ENCODE measurements at places on chromosomes 13 and 19.

GRCh38 chr13:36453516-36453915, 21.2 kb downstream of the CCNA1 start:
- DNase-seq = peak; percentile 65

GRCh38 chr13:51067706-51068105, 43.4 kb downstream of the C13orf42 start:
- DNase-seq = no peak

- DNase-seq = no peak
These were observed 789.1 kb upstream of the SLITRK5 start for GRCh38 chr13:86882107-86882506.

DNA sequence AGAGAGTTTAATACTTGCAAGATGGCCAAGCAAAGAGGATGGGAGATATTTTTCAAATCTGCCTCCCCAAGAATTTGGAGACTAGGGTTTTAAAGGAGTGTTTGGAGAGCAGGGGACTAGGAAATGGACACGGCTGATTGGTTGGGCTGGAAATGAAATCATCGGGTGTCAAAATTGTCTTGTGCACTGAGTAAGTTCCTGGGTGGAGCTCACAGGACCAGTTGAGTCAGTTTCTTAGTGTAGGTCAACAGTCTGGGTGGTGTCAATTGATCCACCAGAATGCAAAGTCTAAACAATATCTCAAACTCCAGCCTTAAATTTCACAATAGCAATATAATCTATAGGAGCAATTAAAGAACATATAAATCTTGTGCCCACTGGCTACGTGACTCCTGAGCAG, 23.0 kb upstream of the CEACAM4 start:
- no peak for DNase-seq

DNA sequence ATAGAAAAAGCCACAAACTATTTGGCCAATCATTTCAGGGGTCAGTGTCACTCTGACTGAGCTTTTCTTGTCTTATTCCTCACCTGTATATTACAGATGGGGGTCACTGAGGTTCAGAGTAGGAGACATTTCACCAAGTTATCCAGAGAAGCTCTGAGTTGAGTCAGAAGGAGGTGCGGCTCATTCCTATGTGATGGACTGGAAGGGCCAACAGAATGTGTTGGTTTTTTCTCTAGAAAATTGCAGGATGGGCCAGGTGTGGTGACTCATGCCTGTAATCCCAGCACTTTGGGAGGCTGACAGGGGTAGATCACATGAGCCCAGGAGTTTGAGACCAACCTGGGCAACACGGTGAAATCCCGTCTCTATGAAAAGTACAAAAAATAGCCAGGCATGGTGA, 24.5 kb upstream of the ZNF83 start:
- no peak for DNase-seq

- DNase-seq = peak; percentile 64
These were observed 2.2 kb downstream of the FLT3LG start for GRCh38 chr19:49475995-49476880.

GRCh38 chr13:108962654-108963053, 333.2 kb downstream of the MYO16 start:
- DNase-seq = no peak

DNA sequence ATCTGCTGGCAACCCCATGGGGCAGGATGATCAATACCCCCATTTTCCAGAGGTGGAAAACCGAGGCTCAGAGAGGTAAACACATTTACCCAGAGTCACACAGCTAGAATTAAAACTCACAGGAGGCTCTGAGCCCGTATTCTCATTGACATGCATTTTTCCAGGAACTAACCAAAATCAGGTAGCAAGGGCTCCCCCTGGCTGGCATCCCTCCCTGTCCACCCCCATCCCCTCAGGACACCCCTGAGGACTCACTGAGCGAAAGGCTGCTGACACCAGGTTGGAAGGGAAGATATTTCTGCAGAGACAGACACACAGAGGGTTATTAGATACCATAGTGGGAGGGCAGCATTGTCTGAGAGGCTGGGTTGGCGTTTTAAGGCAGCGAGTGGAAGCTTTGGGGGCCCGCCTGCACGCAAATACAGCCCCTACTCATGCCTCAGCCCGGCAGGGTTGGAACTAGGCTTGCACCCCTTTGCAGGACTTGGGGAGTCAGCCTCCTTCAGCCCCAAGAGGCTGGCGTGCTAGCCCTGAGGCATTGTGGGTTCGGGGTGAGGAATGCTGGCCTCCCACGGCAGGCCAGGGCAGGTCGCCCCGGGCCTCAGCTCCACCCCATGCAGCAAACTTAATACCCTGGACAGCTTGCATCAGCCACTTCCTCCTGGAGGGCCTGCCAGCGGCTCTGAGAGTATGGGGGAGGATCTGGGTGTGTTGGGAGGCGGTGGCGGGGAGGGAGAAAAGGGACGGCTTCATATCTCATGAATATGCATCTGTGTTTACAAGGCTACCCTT, 3.9 kb downstream of the SLC1A5 start:
- peak; percentile 96 for DNase-seq

GRCh38 chr13:66689628-66690027, 540.5 kb downstream of the PCDH9 start:
- DNase-seq = peak; percentile 58

DNA sequence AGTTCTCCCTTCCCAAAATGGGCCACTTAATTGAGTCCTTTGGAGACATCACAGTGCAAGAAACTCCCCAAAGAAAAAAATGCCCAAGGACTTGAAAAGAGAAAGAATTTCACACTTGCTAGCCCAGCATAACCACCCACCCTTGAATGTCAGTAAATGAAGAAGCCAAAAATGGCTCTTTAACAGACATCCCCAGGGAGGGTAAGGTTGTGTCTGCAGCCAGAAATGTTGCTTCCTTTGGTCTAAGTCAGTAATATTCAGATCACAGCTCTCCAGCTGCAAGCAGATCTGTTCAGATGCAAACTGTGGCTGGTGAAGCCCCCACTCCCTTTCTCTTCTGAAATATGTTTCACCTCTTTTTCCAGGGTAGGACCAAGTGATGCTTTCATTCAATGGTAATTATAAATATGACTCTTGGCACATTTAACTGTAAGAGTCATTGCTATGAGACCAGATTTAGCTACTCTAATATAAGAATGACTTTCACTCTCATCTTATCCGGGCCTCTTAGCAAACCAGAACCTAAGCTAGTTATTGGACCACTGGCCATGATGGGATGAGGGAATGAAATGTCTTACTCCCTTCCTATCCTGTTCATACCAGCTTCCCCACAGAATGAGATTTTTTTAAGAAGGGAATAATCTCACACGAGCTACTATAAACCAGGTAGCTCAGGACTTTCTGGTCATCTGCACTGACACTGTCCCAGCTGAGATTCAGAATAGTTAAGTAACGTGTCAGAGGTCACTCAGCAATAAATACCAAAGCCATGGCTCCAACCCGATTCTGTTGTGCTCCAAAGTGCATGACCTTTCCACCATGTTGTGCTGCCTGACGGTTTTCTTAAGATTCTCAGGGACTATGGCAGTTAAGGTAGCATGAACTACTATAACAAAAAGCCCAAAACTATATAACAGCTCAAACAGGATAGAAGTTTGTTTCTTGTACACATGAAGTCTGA, 234.1 kb downstream of the FOXO1 start:
- DNase-seq = no peak

DNA sequence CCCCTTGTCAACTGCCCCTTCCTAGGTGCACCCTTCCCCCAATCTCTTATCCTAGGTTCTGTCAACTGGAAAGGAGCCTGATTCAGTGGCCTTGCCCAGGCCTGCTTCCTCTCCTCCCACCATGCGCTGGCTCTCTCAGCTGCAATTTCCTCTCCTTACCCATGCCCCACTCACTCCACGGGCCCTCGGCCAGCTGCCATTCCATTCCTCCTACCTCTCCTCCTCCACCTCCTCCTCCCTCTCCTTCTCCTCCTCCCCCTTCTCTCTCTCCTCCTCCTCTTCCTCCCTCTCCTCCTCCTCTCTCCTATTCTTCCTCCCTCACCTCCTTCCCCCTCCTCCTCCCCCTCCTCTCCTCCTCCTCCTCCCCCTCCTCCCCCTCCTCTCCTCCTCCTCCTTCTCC, 9.6 kb upstream of the TIMM44 start:
- DNase-seq = peak; percentile 17

DNA sequence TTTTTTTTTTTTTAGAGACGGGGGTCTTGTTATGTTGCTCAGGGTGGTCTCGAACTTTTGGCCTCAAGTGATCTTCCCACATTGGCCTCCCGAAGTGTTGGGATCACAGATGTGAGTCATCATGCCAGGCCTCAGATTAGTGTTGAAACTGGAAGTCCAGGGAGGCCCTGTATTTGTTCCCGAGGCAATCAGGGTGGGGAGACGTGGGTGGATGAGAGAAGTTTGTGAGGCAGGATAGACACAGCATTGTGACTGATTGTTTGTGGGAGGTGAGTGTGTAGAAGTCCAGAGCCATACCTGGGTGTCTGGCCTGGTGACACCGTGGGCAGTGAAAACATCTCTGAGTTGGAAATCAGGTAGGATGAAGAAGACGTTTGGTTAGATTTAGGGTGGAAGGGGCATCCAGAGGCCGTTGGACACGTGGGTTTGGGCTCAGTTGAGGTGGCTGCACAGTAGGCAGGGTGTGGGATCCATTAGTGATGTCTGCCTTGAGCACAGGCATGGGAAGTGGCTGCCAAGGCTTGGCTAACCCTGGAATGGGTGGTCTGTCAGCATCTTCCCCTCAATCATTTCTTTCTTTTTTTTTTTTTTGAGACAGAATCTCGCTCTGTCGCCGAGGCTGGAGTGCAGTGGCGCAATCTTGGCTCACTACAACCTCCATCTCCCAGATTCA, 12.4 kb downstream of the RTN2 start:
- no peak for DNase-seq

GRCh38 chr13:99690426-99691174, 189.3 kb downstream of the TM9SF2 start:
- no peak for DNase-seq

DNA sequence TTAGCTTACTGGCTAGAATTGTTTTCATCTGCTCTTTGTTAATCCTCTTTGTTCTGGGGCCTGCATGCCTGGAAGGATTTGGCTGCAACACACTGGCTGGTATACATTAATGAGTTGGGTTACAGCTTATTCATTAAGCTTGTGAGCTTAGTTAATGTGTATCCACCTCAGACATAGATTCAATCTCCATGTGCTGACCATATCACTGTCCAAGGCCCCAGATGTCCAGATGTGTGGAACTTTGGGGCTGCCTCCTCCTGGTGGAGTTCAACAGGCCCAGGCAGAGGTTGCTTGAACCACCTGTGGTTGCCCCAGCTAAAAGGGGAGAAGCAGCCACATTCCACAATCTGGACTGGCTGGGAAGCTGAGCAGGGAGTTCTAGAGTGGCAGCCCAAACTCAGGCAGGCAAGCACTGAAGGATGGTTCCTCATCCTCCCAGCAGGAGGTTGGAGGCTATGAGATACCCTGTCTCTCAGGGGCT, 5.4 kb downstream of the DIAPH3 start:
- no peak for DNase-seq

- no peak for DNase-seq
These were observed 43.7 kb downstream of the ALOX5AP start for GRCh38 chr13:30779016-30779415.

DNA sequence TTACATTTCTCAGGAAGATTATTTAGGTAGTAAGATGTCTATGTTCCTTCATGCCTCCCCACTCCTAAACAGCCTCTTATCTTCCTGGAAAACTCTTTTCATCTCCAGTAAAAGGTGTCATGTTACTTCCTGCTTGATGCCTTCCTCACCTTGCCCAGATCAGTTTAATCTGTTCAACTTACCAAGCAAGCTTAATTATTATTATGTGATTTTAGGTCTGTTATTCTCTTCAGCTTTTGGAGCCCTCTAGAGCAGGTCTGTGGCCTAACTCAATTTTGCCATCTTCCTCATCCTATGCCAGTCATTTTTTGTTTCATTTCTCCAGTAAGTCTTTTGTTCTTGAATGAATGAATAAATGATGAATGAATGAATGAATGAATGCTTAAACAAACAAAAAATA, 528.4 kb downstream of the DCT start:
- DNase-seq = peak; percentile 27

DNA sequence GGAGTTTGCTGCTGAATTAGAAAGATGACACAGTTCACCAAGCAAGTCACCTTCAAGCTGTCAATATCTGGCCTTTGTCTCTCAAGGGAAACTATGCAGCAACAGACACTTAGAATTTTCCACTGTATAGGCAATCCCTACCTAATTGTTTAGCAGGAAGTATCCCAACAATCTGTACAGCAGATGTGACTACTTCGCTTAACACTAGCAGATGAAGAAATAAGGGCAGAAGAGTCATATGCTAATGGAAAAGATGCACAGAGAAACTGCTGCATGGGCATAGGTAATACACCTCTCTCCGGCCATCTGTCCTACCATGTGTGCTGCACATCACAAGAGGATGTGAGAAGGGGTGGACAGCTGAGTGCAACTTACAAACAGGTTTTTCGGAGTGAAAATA, 851.2 kb downstream of the PCDH9 start:
- DNase-seq = no peak

DNA sequence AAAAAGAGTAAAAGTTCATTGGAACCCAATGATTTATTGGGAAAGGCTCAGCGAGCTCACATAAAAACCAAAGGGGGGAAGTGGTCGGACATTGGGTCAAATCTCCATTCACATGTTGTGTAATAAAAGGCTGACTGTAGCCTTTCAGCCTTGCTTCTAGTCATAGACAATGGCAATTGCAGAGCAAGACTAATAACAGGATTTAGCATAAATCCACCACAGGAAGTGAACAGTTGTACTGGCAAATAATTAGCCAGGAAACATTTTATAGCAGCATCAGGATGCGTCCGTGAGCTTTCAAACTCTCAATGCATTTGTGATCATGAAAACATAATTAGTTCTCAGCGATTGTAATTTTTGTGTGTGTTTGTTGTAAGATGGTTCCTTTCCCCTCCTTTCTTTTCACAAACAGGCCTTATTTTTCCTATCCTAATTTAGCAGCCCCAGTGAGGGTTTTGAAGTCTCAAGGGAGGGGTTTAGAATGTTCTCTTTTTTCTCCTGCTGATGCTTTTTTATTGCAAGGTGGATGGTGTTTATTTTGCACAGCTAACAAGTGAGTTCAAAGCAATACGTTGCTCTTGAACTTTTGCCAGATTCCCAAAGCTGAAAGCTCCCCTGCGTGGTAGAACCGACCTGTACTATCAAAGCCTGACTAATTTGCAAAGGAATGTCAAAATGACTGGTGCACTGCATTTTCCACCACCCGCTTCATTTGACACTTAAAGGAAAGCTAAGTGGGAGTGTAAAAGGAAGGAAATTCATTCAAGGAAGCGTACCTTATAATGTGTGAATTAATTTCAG, 105.6 kb downstream of the SPRY2 start:
- DNase-seq = no peak

DNA sequence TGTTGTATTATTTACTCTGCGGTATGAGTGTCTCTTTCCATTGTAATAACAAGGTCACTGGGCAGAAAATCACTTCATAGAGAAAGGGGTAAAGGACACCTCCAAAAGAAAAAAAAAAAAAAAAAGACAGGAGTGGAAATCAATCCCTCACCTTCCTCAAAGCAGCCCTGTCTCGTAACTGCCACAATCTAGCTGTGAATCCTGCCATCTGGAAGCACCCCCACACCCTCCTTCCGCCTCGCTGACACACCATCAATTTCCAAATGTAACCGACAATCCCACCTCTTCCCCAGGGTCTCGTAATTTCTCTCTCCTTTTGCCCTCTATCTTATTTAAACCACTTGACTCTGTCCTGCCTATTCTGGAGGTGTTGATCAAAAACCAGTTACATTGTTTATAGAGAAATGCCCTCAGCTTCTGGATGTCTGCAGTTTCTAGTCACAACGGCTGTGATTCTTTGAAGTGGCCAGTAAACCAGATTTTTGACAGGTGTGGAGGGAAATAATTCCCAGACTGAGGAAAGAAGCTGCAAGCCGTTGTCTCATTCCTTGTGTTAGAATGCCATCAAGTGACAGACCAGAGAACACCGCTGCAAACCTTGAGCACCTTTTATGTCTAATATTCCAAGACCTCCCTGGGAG, 9.1 kb upstream of the POP4 start:
- peak; percentile 28 for DNase-seq

GRCh38 chr13:29104461-29104860, 284.3 kb downstream of the MTUS2 start:
- no peak for DNase-seq
